ENCODE measurements at places on chromosomes 3 and 15.

- DNase-seq, result no peak
Observed at GRCh38 chr3:133196527-133196926, 158.3 kb downstream of the TMEM108 start.

DNA sequence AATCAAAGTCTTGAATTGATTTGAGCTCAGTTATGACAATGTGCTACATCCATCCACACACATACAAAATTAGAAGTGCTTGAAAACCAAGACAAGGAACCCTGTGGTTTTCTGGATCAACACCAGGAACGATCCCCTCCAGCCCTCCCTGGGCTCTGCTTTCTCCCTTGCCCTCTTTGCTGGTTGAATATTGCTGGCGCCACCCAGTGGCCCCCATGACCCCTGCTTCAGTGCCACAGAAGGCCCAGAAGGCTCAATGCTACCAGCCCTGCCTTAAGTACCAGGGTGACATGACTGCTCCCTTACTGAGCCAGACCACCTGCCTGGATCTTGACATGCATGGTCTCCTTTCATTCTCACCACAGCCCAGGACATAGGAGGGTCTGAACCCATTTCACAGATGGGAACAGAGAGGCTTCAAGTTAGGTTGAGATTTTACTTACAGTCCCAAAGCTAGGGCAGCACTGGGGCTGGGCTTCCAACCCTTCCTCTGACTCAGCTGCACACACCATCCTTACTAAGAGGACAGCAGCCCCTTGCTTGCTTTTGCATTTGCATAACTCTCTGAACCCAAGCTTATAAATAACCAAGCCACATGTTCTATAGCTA lies 15.0 kb downstream of the IL12A start:
- no peak for DNase-seq

DNA sequence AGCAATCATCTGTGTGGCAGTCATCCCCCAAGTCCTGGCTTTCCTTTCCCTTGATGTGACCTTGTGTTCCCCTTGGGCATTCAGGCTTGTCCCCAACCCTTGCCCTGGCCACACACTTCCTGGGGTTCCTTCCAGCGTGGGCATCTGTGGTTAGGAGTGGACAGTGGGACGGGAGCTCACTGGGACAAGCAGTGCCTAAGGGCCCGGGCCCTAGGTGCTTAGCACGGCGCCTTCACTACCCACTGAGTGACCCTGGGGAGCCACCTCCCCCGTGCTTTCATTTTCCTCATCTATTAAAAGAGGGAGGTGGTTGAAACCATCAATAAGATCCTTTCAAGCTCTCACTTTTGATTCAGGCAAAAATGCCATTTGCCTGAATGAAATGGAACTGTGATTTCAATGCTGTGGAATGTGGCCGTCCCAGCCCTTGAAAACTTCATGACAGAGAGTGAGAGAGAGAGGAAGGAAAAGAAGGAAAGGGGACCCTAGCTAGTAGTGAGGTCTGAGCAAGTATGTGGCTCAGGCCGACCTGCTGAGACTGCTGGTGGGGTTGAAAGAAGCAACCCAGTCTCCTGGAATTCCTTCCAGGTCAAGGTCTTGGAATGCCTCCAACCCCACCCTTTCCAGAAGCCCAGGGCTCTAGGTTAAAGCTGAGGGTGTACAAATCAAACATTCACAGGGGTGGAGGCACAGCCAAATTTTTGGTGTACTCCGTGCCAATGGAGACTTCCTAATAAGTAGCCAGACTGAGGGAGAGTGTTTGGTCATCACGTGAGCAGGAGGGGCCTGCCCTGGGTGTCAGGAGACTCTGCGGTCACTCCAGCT lies 302.9 kb downstream of the TLE3 start:
- no peak for DNase-seq

- DNase-seq, result no peak
Observed at GRCh38 chr15:33163816-33164215, 30.7 kb downstream of the FMN1 start.

GRCh38 chr3:127535106-127535785 lies 55.3 kb downstream of the TPRA1 start:
- DNase-seq, result no peak

Measured in T-helper 2 cell (primary cell).